ENCODE measurements at places on chromosomes 16 and 17.

DNA sequence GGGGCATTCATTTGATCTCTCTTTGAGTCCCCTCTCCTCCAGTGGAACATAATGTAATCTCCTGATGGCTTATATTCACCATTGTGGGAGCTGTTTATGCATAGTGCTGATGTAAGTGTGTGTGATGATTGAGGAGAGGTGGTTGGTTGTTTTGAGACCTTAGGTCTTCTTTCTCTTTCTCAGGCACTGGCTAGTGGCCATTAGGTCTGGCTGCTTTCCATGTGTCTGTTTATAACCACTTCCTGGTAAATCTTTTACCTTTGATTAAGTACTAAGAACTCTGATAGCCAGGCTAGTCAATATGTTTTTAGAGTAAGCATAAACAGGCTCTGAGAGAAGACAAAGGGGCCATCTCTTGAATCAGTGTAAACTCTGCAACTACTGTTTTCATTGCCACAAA is 27.9 kb downstream of the VAT1L start:
- DNase-seq: no peak

DNA sequence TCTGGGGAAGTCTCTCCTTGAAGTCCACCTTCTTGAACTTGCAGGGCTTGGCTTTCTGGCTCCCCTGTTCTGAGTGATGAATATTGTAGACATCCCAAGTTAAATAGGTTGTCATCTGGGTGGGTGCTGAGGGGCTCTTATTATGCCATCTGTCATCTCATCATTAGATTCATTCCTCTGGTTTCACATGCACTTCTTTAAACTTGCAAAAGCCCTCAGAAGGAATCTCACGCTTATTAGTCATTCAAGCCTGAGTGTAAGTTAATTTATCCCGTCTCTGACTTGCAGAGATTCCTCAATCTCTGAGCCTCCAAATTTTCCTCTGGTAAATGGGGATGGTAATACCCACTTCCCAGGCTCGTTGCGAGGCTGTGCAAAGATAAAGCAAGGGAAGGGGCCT is 5.7 kb downstream of the MGAT5B start:
- no peak for DNase-seq

GRCh38 chr17:78394209-78394608 is 15.8 kb downstream of the PGS1 start:
- no peak for DNase-seq

GRCh38 chr16:63467513-63467912 is 1431.3 kb upstream of the CDH8 start:
- no peak for DNase-seq

DNA sequence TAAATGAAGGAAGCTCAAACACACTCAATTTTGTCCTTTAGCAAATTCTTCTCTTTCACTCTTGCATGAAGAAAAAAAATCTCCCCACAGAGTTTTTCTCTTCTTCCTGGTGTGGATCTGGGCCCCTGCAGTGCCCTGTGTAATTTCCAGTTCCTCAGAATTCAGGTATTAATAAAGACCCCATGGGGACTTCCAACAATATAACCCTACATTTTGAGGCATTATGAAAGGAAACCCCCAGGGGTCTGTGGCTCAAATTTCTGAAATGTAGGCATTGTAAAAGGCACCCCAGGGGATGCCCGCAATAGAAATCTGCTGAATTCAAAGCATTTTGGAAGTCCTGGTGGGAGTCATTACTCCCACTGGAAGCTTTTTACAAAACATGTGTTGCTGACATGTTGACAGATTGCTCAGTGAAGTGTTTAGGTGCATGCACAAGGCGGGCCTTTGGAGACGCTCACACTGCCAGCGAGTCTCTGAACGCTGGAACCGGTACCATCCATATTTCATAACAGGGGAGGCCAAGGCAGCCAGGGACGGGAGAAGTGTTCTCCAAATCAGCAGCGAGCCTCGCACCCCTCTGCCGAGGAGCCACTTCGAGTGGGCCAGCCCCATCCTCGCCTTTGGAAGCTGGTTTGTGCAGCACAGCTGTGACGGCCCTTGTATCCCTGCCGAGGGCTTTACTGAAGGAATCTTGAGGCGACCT is 154.0 kb downstream of the ZNF423 start:
- DNase-seq: no peak

DNA sequence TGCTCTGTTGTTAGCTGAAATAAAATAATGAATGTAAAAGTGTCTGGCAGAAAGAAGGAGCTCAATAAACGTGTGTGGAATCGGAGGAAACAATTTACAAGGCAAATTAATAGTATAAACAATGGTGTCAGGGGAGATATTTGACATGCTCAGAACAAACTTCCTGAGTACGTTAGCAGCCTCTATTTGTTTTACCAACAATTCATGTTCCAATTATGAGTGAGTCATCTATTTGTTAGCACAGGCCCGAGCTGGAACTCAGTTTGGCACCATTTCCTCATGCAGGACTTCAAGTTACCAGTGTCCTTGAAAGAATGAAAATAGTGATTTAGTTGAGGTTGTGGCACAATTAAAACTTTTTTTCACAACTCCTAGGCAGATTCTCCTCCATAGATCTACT is 9.1 kb downstream of the ASIC2 start:
- peak; percentile 37 for DNase-seq

DNA sequence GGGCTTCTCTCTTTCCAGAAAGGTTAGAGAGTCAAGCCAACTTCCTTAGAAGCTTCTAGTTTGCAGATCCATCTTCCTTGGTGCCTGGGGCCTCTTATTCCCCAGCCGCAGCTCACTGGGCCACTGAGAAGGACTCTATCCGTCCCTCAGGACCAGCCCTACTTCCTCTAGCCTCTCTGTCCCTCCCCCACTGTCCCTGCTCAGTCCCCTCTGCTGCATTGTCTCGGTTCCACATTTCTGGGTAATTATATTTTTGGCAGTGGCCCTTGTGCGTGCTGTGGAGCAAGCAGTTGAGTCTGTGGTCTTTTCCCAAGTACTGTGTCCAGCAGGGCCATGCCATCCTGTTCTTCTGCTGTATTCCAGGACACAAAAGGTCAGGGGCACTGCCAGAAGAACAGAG is 17.8 kb downstream of the IRX3 start:
- DNase-seq: no peak

DNA sequence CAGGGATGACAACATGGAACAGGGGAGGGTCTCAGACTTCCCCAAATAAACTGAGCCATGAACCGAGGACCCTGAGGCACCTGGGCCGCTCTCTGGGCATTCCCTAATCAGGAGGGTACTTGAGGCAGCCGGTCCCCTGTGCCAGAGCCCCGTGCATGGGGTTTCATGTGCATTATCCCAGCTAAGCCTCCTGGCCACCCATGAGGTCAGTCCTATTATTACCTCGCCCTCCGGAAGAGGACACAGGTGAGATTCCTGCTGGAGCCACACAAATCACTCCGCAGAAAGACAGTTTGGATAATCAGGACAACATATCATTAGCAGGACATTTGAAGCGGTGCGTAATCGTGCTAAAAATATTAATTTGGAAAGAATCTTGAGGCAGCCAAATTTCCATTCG is 274.0 kb downstream of the PARN start:
- DNase-seq: no peak

- DNase-seq: no peak
These were observed 53.6 kb downstream of the WNT3 start for GRCh38 chr17:46764709-46765401.

DNA sequence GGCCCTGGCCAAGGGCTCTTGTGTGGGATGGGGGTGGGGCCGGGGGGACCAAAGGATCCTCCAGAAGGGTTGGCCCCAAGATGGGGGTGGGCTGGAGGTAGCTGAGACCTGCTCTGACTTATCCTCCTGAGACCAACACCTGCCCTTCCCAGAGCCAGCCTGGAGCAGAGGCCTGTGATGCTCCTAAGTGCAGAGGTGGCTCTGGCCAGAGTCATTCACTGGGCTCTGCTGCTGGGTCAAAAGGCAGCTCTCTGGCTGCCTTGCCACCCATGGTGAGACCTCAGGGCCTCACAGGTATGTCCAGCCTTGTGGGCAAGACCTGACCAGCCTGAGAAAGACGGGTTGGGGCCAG is 393 bp downstream of the SERPINF2 start:
- DNase-seq: no peak

- DNase-seq: no peak
These were observed 5.3 kb upstream of the FAAP100 start for GRCh38 chr17:81557276-81558114.

GRCh38 chr16:64312292-64312691 is 809.6 kb downstream of the CDH11 start:
- no peak for DNase-seq

GRCh38 chr16:84180519-84181140 is 6.2 kb downstream of the TAF1C start:
- DNase-seq: no peak

DNA sequence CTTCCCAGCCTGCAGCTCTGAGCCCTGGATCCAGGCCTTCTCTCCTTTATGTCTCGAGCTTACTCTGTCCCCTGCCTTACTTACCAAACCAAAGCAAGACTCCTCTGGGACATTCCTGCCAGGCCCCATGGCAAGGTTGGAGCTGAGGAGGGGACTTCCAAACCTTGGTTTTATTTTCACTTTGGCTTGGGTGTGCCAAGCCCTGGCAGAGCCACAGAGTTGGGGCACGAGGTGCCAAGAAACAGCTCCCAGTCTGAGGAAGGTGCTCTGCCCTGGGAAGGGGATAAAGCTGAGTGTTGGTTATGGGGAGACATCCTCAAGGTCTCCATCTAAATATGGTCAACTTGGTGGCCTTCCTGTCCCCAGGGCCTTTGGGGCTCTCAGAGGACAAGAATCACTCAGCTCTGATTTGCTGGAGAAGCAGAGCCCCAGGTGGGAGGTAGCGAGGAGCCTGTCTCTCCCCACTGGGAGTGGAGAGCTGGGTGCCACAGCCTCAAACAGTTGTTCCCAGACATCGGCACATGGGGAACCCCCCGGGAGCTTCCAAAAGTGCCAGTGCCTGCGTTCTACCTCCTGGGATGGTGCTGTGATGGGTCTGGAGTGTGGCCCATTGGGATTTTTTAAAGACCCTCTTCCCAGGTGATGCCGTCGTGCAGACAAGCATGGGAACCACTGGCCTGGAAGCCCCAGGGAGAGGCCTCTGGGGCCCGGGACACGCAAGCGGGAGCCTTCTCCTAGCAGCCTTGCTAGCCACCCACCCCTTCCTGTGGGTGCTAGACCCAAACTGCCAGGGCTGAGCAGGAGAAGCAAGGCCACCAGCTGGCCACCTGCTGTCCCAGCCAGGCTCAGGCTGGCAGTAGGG is 10.3 kb downstream of the NLRC5 start:
- DNase-seq: no peak

DNA sequence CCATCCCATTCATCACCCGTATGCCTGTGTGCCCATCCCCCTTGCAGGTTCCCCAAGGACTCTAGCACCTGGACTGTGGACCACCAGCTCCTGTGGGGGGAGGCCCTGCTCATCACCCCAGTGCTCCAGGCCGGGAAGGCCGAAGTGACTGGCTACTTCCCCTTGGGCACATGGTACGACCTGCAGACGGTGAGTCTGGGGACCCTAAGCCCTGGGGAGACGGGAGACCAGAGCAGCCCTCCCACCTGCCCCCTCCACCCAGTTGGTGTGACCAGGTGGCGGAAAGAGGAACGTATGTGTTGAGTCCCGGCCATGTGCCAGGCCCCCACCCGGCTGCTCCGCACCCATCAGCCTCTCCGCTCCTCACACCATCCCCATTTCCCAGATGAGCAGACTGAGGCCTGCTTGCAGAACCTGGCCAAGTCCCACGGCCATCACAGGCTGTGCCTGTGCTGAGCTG is 15.6 kb downstream of the GAA start:
- DNase-seq: no peak

GRCh38 chr17:8448310-8448709 is 12.6 kb downstream of the NDEL1 start:
- peak; percentile 83 for DNase-seq

GRCh38 chr17:17445925-17446665 is 30.7 kb upstream of the MED9 start:
- DNase-seq: peak; percentile 98

- no peak for DNase-seq
These were observed 51.4 kb downstream of the SLC7A5 start for GRCh38 chr16:87817910-87818309.

DNA sequence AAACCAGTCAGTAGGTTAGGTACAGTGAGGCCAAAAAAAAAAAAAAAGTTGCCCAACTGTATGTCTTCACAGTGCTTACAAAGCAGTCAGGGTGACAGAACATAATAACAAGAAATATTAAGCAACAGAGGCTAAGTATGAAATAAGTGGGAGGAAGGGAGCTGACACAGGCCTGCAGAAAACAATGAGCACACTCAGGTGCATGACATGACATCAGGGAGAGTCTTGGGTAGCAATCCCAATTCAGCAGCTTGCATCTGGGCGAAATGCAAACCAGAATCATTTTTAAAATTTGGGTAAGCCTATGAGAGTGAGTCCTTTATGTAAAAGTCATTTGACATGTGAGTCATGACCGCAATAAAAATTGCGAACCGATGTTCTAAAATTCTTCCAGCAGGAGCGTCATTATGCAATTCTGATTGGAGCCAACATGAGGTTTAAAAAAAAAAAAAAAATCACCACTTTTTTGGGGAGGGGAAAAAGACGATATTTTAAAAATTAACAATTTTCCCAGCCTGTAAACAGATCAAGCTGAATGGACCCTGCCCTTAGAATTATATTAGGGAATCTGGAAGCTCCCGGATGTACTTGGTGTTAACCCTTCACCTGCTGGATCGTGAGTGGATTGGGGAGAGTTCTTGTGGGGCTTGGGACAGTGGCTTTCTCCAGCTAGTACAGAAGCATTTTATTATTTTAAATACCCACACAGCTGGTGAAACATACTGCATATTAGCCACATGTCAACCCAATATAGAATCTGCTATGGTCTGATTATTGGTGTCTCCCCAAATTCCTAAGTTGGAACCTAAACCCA is 127.9 kb downstream of the NPIPB5 start:
- no peak for DNase-seq

- DNase-seq: no peak
These were observed 206.8 kb downstream of the PRKCA start for GRCh38 chr17:66508896-66509844.

Measured in HepG2 (cell line).